ENCODE measurements at places on chromosomes 3 and 15.

GRCh38 chr3:31522152-31522551, 10.6 kb upstream of the STT3B start:
- DNase-seq, result no peak

- no peak for DNase-seq
Measured at GRCh38 chr15:76954744-76955143, 23.2 kb downstream of the RCN2 start.

DNA sequence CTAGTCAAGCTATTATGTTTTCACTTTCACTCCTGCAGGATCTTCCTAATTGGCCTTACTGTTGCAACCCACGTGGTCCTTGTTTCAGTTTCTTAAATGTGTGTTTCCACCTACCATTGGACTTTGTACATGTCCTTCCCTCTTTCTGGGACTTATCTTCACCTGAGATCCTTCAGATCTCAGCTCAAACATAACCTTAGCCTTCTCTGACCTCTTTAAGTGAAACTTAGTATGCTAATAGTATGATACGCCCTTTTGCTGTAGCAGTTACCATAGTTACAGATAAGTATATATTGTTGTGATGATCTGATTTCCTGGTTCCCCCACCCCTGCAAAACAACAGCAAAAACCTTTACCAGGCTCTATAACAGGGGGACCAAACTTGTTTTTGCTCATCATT, 35.2 kb downstream of the U2SURP start:
- no peak for DNase-seq

- no peak for DNase-seq
Measured at GRCh38 chr3:46670000-46670890, 23.2 kb downstream of the ALS2CL start.

- no peak for DNase-seq
Measured at GRCh38 chr3:137761563-137762503, 2.3 kb upstream of the SOX14 start.

- DNase-seq, result no peak
Measured at GRCh38 chr3:128749035-128749434, 23.1 kb downstream of the RAB7A start.
